NCI-H2081 treated with DMSO at 0.1 percent for 48 hours (cell line): ENCODE measurements at places on chromosomes 7 and 10.

DNA sequence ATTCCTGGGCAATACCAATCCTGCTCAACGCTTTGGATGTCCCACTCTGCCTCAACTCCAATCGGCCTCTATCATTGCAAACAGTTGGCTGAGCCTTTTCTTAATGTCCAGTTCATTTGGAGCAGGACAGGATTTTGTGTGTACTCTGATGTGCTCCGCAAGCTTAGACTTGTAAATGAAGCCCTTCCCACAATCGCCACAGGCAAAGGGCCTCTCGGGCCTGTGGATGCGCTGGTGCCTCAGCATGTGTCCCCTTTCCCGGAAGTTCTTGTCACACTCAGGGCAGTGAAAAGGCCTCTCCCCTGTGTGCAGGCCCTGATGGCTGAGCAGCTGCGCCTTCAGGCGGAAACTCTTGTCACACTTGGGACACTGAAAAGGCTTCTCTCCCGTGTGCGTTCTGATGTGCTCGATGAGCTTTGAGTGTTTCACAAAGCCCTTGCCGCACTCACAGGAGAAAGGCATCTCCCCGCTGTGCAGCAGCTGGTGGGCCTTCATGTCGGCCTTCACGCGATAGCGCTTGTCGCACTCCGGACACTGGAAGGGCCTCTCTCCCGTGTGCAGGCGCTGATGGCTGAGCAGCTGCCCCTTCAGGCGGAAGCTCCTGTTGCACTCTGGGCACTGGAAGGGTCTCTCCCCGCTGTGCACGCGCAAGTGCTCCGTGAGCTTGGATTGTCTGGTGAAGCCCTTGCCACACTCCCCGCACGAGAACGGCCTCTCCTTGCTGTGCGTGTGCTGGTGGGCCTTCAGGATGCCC is 20.0 kb downstream of the ZNF786 start:
- no peak for DNase-seq

DNA sequence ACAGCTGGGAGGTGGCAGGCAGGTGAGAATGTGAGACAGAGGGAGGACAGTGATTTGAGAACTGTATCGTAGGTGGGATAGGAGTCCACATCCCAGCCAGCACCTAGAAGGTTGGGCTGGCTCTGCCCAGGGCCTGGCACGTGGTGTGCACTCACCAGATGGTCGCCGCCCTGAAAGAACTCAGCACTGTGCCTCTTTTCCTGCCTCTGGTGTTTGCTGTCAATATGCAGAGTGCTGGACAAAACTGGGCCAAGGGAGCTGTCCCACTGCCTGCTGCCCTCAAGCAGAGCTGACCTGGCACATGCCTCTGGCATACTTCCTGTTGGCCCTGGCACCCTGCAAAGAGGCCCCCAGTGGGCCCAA is 36.8 kb downstream of the CHST3 start:
- no peak for DNase-seq

DNA sequence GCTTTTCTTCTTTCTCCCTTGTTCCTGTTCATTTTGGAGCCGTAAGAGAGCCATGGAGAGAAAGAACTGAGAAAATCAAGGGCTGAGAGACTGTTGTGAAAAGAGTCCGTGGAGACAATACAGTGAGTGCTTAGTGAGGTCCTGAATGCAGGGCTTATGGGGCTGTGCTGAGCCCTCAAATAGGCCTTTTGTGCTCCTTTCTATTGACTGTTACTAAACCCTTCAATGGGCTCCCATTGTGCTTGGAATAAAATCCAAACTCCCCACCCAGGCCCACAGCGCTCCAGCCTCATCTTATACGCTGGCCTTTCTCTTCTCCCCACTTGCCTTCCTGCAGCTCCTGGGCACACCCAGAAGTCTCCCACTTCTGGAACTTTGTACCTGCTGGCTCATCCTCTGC is 243.1 kb upstream of the HABP2 start:
- DNase-seq: no peak

DNA sequence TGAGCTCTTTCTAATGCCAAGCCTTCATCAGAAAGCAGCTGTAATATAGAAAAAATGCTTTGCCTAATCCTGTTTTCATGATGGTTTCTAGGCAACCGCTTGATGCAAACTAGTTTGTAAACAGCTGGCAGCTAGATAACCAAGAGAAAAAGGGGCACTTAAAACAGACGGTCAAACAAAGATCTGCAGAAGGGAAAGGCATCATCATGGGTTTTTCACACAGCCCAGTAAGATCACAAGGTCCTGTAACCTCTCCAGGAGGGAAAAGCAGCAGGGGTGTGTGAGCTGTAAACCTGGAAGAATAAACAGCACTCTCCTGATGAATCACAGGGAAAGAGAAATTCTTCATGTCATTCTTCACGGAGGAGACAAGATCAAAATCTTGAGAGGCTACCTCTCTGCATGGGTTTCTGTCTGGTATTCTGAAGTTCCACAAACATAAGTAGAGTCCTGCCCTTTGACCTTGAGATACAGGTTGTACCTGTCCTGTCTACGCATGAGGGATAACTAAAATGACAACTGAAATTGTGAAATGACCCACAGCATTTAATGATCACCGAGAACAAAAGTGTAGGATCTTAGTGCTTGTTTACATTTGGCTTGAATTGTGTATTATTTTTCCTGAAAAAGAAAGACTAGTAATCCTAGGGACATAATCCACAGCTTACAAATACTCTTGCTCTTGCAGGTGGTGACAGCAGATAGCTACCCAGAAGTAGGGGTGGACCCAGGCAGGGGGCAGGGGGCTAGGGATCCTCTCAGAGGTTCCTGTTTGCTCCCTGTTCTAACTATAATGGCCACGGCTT is 48.0 kb downstream of the CREB3L2 start:
- no peak for DNase-seq

GRCh38 chr10:110500515-110500905 is 2.8 kb downstream of the DUSP5 start:
- no peak for DNase-seq

DNA sequence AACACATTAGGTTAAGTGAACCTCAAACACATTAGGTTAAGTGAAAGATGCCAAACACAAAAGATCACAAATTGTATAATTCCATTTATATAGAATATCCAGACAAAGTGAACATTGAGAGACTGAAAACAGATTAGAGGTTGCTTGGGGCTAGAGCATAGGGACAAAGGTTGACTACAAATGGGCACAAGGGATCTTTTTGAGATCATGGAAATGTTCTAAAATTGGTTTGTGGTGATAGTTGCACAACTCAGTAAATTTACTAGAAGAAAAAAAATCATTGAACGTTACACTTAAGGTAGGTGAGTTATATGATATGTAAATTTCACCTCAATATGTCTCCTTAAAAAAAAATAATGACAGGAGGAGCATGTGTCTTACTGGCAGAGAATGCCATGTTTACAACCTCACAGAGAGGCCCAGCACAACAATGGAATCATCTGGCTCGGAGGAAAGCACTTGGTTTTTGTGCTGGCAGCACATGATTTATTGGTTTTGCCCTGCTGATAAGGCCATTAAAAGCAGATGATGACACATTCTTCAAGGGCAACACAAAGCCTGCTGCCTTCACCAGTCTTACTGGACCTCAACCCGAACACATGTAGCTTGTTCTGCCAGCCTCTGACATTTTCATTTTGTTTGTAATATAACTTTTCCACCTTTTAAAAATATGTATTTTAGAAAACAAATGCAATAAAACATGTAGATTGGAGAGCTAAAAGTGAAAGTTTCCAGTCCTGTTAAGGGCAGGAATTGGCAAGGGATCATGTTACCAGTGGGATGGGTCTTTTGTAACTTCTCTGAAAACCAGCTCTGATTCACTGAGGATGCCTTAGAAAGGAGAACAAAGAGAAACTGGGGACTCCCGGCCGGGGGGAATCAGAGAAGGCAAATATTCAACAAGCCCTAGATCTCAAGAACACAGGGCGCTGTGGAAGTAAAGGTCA is 11.9 kb upstream of the LMOD2 start:
- DNase-seq: no peak

- no peak for DNase-seq
Measured at GRCh38 chr7:29976673-29977415, 12.8 kb downstream of the SCRN1 start.

- no peak for DNase-seq
Measured at GRCh38 chr10:102455893-102456471, 4.6 kb upstream of the C10orf95 start.

- DNase-seq: no peak
Measured at GRCh38 chr7:92876836-92877235, 40.5 kb upstream of the CDK6 start.

- no peak for DNase-seq
Measured at GRCh38 chr7:155279787-155280445, 17.8 kb upstream of the INSIG1 start.

- no peak for DNase-seq
Measured at GRCh38 chr7:3455806-3456595, 154.9 kb downstream of the SDK1 start.

- no peak for DNase-seq
Measured at GRCh38 chr10:9015005-9015404, 960.5 kb downstream of the GATA3 start.

DNA sequence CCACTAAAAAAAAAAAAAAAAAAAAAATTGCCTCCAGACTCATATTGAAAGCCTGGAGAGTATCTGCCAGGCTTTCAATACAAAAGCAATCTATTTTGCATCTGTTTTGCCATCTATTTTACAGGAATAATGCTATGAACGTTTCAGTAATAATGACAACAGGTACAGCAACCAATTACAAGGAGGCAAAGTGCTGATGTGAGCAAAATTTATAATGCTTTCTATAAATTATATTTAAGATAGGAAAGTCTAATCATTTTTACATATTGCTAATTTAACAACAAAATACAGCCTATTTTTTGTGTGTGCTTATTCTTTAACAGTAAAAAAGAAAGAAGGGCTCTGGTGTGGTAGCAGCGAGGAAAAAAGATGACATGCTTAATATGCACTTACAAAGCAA is 10.0 kb downstream of the WDR91 start:
- DNase-seq: no peak

DNA sequence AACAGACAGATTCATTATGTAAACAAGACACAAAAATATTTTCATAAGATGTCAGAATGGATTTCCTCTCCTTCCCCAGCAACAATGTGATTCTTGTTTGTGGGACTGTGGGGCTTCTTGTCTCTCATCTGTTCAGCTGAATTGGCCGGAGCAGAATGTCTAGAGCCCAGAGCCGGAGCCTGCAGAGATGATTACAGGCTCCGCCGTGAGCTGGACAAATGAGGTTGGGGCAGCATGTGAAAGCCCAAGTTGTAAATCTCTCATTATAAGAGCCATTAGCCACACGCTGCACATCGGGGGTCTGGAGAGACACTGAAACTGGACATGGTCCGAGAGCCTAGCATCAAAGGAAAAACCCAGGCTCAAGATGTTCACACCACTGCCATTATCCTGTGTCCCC is 137.0 kb upstream of the ADAM12 start:
- no peak for DNase-seq

DNA sequence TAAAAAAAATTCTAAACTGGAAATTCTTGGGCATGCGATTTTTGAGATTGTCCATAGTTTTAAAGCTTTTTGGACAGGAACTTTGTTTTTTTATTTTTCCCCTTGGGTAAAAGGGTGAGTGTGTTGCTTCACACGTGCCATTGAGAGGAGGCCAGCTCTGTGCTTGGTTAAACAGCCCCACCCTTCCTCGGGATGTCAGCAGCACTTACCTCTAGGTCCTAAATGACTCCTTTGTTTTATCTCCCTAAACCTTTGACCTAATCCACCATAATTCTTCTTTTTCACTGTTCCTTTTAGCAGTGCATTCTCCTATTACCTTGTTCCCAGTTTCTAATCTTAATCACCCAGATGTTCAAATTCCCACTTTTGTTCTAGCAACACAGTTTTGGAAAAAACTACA is 83.5 kb downstream of the SEMA3D start:
- no peak for DNase-seq

DNA sequence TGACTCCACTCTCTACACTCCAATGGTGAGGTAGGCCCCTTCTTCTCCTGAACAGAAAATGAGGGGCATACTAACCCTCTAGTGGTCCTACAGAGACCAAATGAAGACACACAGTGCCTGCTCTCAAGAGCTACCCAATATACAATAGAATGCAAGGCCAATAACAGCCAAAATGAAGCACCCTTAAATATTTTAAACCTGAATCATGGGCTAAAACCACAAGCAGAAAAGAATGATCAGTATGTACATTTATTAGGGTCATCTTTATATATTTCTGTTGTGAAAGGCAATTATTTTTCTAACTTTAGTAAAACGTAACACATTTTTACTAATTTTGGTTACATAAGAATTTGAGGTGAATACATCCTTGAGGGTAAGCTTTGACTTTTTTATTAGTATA is 49.9 kb upstream of the COL1A2 start:
- DNase-seq: no peak

- no peak for DNase-seq
Measured at GRCh38 chr7:46107610-46108217, 186.6 kb upstream of the IGFBP3 start.

- DNase-seq: no peak
Measured at GRCh38 chr10:124362568-124362967, 56.2 kb downstream of the OAT start.

DNA sequence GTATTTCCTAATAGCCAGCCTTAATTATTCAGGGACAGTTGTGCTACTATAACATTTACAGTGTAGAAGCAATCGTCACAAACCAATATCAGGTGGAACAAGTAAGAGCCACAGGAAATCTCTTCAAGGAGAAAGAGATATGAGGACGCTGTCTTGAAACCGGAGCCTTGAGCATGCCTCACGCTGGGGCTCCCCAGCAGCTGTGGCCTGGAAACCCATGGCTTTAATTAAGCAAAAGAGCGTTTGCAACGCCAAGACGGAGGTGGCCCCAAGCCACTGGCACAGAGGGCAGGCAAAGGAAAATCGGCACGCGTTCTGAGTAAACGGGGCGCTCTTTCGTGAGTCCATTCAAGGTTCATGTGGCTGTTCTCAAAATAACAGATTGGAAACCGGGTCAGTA is 84.4 kb downstream of the C10orf90 start:
- DNase-seq: no peak

DNA sequence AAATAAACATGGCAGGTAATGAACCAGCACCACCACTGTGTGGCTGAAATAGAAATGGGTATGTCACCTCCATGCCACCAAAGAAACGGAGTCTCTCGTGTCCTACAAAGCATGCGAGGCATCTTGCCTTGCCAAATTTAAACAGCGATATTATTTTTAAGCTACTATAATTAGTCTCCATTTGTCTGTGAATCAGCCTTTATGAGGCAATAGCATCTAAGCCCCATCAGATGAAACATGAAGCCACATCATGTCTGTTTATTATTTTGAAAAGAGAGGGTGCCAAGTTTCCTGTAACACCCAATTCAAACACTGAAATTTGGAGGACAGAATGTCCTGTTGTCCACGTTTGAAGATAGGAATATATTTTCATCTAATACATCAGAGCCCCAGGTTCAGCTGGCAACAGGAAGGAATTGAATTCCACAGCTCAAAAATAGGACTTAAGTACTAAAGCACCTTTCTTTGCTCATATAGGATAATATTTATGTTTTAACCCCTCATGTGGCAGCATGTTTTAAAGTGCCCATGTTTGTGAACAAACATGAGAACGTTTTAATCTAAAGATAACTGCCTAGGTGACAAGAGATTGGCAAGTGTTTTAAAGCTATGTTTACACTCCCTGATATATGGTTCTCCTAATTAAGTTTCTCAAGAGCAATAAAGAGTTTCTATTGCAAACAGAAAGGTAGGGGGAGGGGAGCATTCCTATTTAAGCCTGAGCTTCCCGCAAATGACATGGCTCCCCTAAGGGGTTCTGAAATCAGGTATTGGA is 86.8 kb downstream of the SORBS1 start:
- peak; percentile 4 for DNase-seq

- DNase-seq: no peak
Measured at GRCh38 chr7:104209063-104209462, 1.2 kb upstream of the ORC5 start.
